ENCODE measurements at places on chromosomes 2 and 18.

- DNase-seq: no peak
These were observed 184.5 kb downstream of the IKZF2 start for GRCh38 chr2:212966884-212967283.

DNA sequence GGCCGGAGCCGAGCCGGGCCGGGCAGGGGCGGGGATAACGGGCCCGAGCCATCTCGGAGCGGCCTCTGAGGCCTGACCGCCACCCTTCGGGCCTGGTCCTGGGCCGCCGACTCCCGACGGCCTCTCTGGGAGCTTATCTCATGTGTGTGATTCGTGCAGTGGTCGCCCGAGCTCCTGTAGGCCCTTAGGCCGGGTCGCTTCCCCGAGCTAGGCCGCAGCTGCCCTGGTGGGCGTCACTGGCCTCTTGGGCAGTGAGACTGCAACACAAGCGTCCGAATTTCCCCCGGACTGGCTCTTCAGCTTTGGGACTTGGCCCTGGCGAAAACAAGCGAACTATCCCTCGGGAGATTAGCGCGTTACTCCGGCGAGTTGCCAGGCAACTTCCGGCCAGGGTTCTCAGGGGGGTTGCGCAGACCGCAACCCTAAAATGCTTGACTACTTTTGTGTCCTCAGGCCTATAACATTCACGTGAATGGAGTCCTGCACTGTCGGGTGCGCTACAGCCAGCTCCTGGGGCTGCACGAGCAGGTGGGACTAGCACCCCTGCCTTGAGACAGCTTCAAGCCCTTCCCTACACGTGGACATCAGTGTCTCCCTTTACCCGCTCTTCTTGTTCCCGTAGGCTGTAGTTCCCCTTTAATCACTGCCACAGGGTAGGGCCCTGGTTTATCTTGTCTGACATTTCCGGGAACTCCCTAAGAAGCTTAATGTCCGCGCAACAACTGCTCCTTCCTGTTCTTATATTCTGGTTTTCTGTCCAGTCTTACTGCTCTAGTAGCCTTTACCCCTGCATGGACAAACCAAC is 602 bp downstream of the SNX17 start:
- peak; percentile 70 for DNase-seq

- no peak for DNase-seq
These were observed 418.2 kb upstream of the ZEB2 start for GRCh38 chr2:144937910-144938709.

- DNase-seq: peak; percentile 30
These were observed 76.5 kb downstream of the CYBRD1 start for GRCh38 chr2:171598713-171599319.

GRCh38 chr18:49754866-49755265 is 58.5 kb downstream of the ACAA2 start:
- no peak for DNase-seq

- no peak for DNase-seq
These were observed 372.6 kb upstream of the VRK2 start for GRCh38 chr2:57674025-57674424.

- peak; percentile 74 for DNase-seq
These were observed 75.3 kb downstream of the MBD2 start for GRCh38 chr18:54149078-54149697.

- DNase-seq: peak; percentile 35
These were observed 89.4 kb downstream of the CELF4 start for GRCh38 chr18:37476182-37476581.

- DNase-seq: no peak
These were observed 1402.0 kb upstream of the PIK3C3 start for GRCh38 chr18:40553029-40553428.

- DNase-seq: peak; percentile 72
These were observed 631 bp downstream of the GYPC start for GRCh38 chr2:126656431-126657147.

GRCh38 chr2:218501665-218502064 is 66.5 kb downstream of the USP37 start:
- no peak for DNase-seq

DNA sequence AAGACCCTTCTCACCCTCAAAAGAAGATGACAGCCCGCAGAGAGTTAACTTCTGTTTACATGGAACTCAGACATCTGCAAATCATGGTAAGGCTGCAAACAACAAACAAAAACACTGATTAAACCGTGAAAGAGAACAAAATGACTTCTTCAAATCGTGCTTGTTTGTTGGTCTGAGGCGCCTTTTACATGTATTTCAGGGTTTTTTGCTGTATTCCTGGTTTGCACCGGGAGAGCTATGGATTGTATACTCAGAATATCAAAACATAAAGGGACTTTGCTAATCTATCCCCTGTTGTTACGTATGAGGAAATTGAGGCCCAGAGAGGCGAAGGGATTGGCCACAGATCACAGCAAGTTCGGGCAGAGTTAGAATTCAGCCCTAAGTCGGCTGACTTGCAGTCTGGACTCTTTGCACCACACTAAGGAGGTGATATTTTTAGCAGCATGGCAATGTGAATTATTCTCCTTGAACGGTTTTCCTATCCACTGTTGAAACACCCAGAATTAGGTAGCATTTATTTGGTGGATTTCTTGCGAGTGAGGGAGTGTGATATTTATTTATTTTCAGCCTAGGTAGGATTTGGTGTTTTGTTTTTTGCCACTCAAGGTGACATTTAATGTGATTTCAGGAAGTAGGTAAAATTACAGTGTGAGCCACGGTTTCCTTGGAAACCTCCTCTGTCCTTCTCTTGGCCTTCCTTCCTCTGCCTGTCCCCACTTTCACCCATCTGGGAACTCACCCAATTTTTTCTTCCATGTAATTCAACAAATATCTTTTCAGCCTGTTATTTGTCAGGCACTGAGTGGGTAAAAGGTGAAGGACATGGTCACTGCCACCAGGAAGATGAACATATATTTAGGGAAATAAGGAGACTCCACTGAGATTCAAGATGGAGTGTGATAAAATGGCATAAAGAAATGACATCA is 980 bp upstream of the PDE6D start:
- DNase-seq: no peak

Data from activated T-cell treated with anti-CD3 and anti-CD28 coated beads, Interleukin-2, amount 50 U/mL, for 48 hours (primary cell).